LoVo (cell line): ENCODE measurements at places on chromosomes 3 and 15.

GRCh38 chr15:89186803-89187202, 34.6 kb downstream of the RLBP1 start:
- no peak for DNase-seq

DNA sequence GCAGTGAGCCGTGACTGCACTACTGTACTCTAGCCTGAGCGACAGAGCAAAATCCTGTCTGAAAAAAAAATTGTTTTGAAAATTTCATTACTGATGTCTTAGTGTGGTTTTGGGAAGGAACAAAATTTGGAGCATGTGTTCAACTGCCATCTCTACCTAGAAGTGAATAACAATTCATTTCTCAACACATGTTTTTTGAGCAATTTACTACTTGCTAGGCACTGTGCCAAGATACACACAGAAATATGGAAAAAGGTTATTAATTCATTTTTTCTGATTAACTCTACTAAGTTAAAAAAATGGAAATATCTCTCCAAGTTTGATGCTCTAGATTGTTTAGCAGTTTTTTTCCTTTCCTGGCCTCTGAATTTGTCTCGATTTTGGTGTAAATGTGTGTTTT, 5.2 kb upstream of the TCF12 start:
- DNase-seq: no peak

DNA sequence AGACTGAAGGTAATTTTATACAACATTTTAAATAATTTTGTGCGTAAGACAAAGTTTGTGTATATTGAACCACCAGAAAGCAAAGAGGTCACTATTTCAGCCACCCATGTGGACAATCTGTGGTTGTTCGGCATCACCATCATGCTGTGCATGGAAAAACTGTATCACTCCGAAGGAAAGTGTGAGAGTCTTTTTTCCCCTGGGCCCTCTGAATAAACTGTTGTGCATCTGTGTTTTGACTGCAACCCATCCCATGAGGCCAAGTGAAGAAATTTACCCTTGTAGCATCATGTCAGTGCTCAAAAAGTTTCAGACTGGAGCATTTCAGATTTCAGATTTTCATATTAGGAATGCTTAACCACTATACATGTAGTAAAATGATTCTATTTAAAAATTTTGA, 85.3 kb downstream of the IMPG2 start:
- no peak for DNase-seq

GRCh38 chr15:81225161-81225671, 28.5 kb downstream of the IL16 start:
- DNase-seq: no peak

DNA sequence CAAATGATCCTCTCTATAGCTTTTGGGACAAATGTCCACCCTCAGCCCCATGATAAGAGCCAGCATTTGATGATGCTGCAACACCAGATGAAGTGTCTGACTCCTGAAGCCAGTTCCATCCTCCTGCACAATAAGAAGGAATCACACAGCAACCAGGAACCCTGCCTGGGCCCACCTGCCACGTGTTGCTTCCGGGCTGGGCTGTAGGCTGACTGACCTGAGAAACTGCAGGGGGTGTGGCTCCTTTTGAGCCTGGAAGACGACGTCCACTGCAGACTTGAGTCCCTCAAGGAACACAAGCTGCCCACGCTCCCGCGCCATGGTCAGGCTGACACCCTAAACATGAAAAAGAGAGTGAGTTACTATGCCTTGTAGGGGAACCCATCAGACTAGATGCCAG, 9.4 kb downstream of the ELP6 start:
- no peak for DNase-seq

DNA sequence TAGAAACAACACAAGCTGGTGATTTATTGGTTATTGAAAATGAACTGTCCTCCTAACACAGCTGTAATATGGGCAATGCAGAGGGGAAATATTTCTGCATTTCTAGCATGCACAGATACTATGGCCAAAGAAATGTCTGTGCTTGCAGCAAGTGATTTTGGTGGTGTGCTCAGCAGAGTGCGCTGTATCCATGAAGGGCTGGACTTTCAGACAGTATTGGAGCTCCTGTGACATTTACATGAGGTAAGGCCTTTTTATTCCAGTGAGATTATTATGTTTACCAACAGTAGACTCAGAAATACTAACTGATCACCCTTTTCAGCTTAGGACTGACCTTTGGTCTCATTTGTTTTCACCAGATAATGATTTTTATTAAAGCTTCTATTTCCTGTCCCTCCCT, 1302.6 kb upstream of the EPHA6 start:
- no peak for DNase-seq

GRCh38 chr15:70227147-70227546, 129.4 kb upstream of the TLE3 start:
- DNase-seq: no peak

DNA sequence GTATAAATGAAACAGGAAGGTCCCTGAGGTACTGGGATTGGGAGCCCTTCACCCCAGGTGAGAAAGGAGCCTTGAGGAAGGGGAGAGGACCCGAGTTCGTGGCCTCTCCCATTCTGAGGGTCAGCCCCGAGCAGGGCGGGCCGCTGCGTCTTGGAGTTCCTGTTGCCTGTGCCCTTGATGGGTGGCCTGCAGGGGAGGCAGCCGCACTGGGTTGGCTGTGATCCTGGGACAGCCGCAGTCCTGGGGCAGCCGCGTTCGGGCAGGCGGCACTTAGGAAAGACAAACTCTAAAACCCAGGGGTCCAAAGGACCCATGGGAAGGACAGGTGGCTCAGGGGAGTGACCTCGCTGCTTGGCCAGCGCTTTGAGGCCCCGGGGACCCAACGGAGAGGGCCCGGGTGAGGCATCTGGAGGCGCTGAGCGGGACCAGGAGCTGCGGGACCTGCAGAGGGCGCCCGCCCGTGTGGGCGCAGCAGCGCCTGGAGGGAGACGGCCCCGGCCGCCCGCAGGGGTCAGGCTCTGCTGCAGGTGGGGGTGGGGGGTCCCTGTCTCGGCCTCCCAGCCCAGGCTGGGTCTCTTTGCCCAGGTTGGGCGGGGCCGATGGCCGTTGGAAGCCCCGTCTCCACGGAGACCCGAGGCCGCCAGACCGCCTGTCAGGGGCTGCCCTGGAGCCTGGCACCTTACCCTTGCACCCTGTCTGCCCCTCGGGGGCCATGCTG, 65.1 kb downstream of the HMCES start:
- no peak for DNase-seq
